ENCODE measurements at places on chromosomes 11 and 22. TPM values are rescaled to one million over a fixed set of nuclear protein-coding genes. Genes with fewer than 3 reads are reported as not detected.

SULT4A1 gene
- not detected for total RNA-seq

CKAP5 gene
- 171 TPM for total RNA-seq

- H3K27me3 ChIP-seq: peaks cover 10% of the 10 kb centered on the region
- H3K27ac ChIP-seq: no peak overlapping the region
- DNase-seq: no peak
- no peaks in the 10 kb centered on the region for H3K4me1 ChIP-seq
Measured at GRCh38 chr11:45431046-45432018, 145.2 kb upstream of the SYT13 start.

GRCh38 chr22:20131859-20132685, 468 bp downstream of the ZDHHC8 start:
- no peak overlapping the region for H3K27ac ChIP-seq
- peaks cover 3% of the 10 kb centered on the region for H3K36me3 ChIP-seq
- H3K4me1 ChIP-seq: peaks cover 18% of the 10 kb centered on the region
